HFF-Myc (cell line): ENCODE measurements at places on chromosomes 4 and X.

- DNase-seq, result peak; percentile 2
Observed at GRCh38 chr4:64584981-64585557, 175.8 kb upstream of the TECRL start.

GRCh38 chr4:113828702-113829101, 67.2 kb upstream of the CAMK2D start:
- no peak for DNase-seq

- DNase-seq, result no peak
Observed at GRCh38 chr4:107931775-107932321, 499 bp downstream of the CYP2U1 start.

DNA sequence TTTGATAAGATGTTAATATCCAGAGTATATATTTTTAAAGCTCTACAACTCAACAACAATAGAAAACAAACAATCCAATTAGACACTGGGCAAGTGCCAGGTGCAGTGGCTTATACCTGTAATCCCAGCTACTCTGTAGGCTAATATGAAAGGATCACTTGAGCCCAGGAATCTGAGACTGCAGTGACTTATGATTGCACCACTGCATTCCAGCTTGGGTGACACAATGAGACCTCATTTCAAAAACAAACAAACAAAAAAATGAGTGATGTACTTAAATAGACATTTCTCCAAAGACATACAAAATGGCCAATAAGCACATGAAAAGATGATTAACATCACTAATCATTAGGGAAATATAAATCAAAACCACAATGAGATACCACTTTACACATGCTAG, 356.8 kb upstream of the PCDH10 start:
- DNase-seq, result no peak

- no peak for DNase-seq
Observed at GRCh38 chr4:141524116-141524515, 112.3 kb upstream of the IL15 start.

GRCh38 chr4:73619346-73619745, 890 bp downstream of the RASSF6 start:
- no peak for DNase-seq

DNA sequence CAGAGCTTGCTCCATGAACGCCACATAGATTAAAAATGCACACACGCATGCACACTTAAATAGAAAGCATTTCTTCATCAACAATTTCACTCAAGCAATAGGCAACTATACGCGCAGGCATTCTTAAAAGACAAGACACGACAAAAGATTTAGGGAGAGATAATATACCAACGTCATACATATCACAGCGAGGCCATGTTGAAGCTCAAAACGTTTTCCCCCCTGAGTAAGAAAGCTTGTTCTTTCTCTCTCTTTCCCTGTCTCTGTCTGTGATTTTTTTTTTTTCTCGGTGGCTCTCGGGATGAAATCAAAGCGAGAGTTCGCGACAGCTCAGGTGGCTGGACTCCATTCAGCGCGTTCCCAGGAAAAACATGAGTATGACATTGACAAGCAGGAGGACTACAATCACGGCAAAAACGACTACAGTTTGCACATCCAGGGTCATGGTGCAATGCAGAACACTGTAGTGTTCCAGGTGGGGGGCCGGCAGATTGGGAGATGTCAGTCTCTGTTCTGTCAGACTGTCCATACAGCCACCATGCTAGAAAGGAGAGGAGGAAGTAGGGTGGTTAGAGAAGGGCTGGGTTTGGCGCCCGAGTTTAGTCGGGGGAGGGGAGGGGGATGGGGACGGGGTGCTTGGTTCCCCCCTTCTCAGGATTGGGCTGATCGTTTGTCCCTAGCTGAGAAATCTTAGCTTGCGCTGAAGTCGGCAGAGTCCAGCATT, 30.7 kb downstream of the ARHGEF9 start:
- no peak for DNase-seq

- DNase-seq, result no peak
Observed at GRCh38 chrX:46792810-46793188, 33.9 kb upstream of the SLC9A7 start.

DNA sequence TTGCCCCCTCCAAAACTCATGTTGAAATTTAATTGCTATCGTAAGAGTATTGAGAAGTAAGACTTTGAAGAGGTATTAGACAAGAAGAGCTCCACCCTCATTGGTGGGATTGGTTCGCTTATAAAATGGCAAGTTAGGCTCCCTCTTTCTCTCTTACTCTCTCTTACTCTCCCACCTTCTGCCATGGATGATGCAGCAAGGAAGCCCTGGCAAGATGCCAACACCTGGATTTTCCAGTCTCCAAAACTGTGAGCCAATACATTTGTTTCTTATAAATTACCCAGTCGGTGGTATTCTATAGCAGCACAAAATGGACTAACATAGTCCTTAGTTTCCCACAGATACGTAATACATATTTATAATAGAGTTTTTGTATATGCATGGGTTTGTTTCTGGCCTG, 119.4 kb downstream of the DDIT4L start:
- no peak for DNase-seq

DNA sequence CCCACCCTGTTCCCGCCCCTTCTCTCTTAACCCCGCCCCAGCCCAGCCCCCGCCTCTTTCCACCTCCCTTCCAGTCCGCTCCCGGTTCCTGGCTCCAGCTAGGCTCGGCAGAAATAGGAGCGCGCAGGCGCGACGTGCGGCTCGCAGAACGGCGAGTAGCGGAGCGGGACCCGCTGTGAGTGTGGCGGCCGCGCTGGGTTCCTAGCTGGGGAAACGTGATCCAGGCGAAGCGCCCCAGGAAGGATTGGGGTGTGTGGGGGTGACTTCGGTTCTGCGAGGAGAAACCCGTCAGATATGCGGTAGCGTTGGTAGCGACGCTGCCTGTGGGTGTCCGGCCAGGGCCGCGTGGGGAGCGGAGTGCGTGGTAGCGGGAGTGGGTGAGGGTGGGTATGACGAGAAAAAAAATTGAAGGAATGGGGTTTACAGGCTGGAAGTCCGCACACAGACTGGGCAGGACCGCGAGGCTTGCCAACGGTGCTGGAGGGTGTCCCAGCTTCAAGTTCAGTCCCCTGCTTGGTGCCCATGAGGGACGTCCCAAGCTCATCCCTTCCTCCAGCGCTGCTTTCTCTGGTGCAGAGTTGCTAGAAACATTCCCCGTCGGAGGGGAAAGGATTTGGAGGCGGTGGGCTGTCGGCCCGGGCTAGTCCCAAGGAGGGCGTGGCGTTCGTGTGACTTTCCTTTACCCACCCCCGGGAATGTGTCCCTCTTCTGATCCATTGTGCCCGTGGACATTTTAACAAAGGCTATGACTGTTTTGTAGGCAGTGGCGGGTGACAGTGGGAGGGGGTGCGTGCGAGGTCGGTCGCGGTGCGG, at the start of gene PRRG1:
Gene PRRG1 (plus strand): TSS at position 144 of the 813 bp plus-strand sequence. CDS start 56,886 bp downstream, outside the sequence.
- DNase-seq, result no peak

DNA sequence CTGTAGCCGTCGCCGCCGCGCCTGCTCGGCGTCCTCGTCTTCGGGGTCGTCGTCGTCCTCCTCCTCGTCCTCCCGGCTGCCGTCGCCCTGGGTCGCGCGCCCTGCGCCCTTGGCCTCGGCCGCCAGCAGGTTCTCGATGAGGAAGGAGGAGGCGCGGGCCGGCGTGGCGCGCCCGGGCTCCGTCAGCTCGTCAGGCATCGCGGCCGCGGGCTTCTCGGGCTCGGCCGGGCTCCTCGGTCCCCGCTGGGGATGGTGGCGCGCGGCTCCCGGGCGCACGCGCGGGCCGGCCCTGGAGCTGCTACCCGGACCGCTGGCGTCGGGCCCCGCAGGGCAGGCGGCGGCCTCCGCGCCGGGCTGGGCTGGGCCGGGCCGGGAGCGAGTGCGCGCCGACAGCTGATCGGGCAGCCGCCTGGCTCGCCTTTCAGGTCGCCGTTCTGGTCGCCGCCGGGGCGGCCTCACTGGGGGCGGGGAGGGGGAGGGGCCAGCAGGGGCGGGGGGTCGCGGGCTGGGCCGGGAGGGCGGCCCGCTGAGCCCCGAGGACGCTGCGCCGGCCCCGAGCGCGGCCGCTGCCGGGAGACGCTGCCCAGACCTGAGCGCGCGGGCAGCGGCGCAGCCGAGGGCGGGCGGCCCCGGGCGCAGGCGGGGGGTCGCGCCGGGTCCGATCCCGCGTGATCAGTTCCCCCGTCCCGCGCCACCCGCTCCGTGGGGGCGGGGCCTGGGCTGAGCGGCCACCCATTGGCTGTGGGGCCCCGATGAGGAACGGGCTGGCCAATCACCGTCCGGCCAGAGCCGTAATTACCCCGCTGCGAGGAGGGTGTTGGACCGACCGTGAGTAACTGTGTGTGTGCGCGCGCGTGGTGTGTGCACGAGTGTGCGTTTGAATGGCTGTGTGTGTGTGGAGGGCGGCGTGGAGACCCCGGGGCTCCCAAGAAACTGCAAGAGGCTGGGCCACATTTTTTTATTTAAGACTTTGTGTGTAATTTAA, at the start of gene HMX1:
Gene HMX1 (minus strand): TSS at position 423 of the 985 bp plus-strand sequence. CDS start 225 bp downstream, at position 198.
- no peak for DNase-seq

DNA sequence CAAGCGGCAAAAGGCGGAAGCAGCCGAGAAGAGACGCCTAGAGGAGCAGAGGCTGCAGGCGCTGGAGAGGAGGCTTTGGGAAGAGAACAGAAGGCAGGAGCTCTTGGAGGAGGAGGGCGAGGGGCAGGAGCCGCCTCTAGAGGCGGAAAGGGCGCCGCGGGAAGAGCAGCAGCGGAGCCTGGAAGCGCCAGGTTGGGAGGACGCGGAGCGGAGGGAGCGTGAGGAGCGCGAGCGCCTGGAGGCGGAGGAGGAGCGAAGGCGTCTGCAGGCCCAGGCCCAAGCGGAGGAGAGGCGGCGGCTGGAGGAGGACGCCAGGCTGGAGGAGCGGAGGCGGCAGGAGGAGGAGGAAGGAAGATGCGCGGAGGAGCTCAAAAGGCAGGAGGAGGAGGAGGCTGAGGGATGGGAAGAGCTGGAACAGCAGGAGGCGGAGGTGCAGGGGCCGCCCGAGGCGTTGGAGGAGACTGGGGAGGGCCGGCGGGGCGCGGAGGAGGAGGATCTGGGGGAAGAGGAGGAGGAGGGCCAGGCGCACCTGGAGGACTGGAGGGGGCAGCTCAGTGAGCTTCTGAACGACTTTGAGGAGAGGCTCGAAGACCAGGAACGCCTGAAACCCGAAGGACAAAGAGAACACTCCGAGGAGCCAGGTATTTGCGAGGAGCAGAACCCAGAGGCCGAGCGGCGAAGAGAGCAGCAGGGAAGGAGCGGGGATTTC, 72.9 kb downstream of the AASDH start:
- no peak for DNase-seq

- DNase-seq, result no peak
Observed at GRCh38 chr4:146040623-146041022, 102.0 kb upstream of the ZNF827 start.

DNA sequence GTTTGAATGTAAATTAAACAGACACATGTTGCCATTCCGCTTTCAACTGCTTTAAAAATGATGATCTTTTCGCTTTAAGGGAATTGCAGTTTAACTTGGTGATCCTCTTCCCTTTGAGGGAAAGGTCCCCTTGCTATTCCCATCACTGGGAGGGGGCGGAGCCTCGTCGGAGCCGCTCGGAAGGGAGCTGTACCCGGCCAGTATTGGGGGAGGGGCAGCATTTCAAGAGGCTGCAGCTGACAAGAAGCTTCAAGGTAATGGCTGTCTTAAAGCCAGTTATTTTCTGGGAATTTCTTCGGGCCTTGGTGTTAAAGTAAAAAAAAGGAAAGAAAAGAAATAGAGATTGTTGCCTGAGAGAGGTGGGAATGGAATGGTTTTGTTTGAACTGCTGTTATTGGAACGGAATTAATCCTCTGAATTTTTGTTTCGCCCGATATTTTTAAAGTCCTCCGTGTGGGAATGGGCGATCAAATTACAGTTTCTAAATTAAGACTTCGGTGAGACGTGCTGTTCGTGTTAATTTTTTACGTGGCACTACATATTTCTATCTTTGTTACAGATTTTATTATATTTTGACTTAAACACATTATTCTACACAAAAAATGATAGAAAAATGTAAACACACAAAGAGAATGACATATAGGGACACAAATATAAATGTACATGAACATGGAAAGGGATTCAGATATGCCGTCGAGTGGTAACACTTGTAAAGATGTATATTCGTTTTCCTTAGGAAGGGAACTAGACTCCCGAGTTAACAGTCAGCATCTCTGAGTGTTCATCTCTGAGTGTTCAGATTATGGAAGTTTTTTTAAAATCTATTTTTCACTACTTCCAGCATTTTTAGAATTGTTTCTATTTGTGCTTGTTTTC, 9.2 kb downstream of the PWWP3B start:
- no peak for DNase-seq

- no peak for DNase-seq
Observed at GRCh38 chrX:40207626-40208025, 109.9 kb upstream of the BCOR start.

DNA sequence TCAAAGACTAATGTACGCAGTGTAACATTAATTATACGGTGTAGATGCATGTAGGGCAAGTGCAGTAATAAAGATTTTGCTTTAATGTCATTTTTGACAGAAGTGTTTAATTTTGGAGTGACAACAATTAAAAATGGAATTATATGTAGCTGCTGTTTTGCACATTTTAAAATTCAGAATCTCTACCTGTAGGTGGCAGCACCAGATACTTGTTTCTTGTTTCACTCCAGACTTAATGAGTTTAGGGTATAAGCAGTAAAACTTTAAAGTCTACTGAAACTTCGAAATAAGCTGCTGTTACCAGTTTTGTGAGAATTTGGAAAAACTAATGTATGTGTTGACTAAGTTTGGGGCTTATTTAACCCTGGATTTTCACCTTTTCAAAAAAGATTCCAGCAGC, 144.9 kb downstream of the POLA1 start:
- DNase-seq, result no peak
